ENCODE measurements at places on chromosomes 7 and 10.

- DNase-seq, result no peak
Observed at GRCh38 chr10:13673156-13673555, 86.4 kb downstream of the PRPF18 start.

GRCh38 chr7:116886543-116887156, 24.3 kb downstream of the CAPZA2 start:
- DNase-seq, result no peak

DNA sequence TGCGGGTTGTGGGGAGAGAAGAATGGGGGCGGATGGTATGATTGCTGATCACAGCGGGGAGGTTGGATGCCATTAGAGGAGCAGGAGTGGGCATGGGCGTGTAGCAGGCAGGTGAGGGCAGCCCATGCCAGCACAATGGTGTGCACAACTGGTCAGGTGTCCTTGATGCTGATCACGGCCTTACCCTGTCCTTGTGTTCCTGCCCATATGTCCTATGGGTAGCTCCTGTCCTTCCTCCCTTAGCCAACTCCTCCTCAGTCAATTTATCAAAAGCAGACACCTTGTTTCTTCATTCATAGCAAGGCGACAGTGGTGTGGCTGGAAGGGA, 30.7 kb downstream of the WDR86 start:
- DNase-seq, result no peak

DNA sequence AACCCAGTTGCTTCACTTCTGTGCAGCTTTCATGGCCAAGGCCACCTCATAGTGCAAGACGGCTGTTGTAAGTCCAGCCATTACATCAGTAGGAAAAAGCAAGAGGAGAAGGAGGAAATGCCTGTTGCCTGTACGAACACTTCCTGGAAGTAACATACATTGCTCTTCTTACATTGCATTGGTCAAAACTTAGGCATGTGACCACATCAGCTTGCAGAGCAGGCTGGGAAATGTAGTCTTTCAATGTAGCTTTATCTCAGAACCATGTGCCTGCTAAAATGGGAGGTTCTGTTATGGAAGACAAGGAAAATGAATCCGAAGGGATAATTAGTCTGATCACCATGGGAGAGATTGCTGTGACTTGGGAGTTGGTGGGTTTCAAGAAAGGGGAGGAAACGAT, 4.3 kb downstream of the SLC29A3 start:
- no peak for DNase-seq

GRCh38 chr10:74289951-74290350, 138.9 kb downstream of the ADK start:
- no peak for DNase-seq

All from activated CD4-positive, alpha-beta T cell treated with anti-CD3 and anti-CD28 coated beads for 48 hours (primary cell).